Left forelimb (tissue), 1 donor: ENCODE measurements at places on chromosomes 4 and X.
A peak's percentile ranks its signal among the peaks of the same experiment; 100 is the strongest.

DNA sequence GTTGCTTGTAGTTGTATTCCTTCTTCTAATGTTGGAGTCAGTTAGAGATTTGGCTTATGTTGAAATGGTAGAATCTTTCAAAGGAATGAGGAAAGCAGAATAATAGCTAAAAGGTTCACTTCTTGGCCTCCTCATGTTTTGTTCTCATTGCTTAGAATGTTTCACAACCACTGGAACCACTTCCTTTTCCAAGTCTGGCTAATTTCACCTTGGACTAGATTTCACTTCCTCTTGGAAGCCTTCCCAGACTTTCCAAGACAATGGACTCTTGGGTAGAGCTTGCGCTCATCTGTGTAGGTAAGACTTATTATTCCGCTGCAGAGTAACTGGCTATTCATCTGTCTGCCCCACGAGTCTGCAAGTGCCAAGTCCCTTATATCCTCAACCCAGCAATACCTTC is 8.3 kb downstream of the SPATA18 start:
- DNase-seq = no peak

GRCh38 chrX:147917700-147918695 is 6.3 kb downstream of the FMR1 start:
- DNase-seq = no peak

- DNase-seq = no peak
These were observed 7.8 kb downstream of the ARAF start for GRCh38 chrX:47568656-47569295.

DNA sequence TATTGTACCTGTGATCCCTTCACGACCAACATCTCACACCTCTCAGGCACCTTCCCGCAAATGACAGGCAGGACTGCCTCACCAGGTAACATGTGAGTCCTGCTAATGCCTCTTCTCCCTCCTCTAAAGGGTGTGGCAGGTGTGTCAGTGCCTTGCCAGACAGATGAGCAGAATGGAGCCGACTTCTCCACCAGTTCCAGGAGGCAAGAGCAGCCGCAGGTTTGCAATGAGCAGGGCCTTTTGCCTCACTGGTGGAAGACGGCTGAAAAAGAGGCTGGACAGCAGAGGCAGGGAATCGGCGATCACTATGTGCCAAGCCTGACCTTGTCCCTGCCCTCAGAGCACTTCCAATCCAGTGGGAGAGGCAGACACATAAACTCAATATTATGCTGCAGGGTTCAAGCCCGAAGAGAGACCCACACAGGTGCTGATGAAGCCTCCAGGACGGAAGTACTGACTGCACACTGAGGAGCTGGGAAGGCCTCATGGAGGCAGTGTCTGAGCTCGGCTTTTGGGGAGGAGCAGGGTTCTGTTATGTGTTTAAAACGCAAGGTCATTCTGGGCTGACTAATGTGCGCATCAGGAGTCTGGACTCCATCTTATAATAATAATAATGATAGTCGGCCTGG is 57.9 kb downstream of the C4orf50 start:
- peak; percentile 61 for DNase-seq

DNA sequence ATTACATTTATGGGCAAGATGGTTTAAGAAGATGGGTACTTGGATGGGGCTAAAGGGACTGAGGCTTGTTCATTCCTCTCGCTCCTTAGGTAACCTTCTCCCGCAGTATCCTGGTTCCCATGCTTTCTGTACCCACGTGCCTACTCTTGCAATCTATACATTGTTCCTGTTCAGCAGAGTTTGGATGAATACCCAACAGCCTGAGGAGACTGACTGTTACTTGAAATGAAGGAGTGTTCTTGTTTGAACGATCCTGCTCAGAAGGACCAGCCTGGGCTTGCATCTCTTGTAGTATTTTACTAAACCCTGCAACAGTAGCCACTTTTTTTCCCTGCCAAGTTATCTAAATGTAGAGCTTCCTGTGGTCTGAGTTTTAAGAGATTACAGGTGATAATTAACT is 33.7 kb upstream of the ADH6 start:
- no peak for DNase-seq

- no peak for DNase-seq
These were observed 185.4 kb downstream of the SOWAHB start for GRCh38 chr4:76712564-76712963.

GRCh38 chrX:131894995-131895394 is 128.1 kb upstream of the STK26 start:
- DNase-seq = no peak

DNA sequence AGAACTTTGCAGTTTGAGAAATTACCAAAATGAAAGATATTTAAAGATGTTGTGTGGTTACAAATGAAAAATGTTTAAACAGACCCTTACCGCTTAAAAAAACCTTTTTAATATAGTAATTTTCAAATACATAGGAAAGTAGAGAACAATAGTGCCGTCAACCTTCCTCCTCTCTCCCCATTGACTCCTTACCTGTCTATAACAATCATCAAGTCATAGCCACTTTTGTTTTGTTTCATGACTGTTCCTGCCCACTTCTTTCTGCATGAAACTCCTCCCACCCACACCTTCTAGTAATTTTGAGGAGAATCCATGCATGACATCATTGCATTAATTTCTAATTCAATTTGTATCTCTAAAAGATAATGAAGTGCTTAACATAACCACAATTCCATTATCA is 76.5 kb upstream of the ATP8A1 start:
- DNase-seq = no peak

- peak; percentile 69 for DNase-seq
These were observed 21.9 kb downstream of the ATP2B3 start for GRCh38 chrX:153539171-153539978.

GRCh38 chrX:154779261-154779660 is 16.6 kb downstream of the DKC1 start:
- no peak for DNase-seq

DNA sequence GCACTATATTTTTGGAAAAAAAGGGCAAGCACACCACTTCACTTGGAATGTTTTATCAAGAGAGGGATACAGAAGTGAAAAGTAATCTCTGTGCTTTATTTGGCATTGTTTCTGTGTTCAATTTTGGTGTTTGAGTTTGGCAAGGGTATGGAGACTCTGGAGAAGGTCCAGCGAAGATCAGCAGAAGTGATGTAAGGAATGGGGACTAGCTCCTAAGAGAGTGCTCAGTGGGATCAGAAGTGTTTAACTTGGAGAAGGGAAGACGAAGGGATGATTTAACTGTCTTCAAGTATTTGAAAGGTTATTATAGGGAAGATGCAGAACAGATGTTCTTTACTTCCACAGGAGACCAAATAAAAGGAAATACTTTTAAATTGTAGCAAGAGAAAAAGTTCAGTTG is 74.3 kb downstream of the CFAP299 start:
- no peak for DNase-seq

DNA sequence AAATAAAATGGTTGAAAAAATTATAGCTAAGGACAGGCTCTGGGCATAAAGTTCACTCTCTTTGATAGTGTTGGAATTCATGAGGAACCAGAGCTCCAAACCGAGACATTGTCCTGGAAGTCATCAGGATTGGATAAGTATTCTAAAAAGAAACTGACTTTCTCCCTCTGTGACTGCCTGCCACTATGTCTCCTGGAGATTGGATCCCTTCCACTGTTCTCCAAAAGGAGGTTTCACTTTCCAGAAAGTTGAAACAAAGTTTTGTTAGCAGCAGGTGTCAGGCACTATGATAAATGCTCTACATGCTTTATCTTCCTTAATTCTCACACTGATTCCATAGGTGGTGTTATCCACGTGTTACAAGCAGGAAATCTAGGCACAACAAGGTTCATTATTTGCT is 16.8 kb downstream of the BANK1 start:
- DNase-seq = no peak

DNA sequence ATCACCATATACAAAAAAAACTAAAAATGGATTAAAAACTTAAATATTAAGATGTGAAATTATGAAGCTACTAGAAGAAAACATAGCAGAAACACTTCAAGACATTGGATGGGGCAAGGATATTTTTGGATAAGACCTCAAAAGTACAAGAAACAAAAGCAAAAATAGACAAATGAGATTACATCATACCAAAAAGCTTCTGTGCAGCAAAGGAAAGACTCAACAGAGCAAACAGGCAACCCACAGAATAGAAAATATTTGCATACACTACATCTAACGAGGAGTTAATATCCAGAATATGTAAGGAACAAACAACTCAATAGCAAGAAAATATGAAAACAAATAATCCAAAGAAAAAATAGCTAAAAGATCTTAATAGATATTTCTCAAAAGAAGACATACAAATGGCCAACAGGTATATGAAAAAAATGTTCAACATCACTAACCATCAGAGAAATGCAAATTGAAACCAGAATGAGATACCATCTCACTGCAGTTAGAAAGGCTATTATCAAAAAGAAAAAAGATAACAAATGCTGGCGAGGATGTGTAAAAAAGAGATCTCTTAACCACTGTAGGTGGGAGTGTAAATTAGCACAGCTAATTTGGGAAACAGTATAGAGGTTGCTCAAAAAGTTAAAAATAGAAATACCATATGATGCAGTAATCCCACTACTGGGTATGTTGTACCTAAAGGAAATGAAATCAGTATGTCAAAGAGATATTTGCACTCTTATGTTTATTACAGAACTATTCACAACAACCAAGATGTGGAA is 17.8 kb upstream of the LRCH2 start:
- no peak for DNase-seq

DNA sequence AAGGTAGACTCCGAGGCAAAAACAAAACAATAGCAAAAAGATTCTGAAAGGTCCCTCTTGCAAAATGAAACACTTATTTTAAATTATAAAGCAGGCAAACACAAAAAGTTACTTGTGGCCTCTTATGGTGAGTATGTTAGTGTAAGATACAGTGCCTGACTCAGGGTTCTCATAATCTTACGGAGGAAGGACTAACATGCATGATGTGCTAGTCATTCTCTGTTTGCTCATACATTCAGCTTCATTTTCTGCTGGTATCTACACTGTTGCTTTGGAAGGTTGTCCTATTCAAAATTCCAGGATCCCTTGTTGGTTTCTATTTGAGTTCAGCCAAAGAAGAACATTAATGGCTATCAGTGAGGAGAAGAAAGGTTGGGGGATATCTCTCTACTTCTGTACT is 249.1 kb upstream of the FAM47A start:
- no peak for DNase-seq

DNA sequence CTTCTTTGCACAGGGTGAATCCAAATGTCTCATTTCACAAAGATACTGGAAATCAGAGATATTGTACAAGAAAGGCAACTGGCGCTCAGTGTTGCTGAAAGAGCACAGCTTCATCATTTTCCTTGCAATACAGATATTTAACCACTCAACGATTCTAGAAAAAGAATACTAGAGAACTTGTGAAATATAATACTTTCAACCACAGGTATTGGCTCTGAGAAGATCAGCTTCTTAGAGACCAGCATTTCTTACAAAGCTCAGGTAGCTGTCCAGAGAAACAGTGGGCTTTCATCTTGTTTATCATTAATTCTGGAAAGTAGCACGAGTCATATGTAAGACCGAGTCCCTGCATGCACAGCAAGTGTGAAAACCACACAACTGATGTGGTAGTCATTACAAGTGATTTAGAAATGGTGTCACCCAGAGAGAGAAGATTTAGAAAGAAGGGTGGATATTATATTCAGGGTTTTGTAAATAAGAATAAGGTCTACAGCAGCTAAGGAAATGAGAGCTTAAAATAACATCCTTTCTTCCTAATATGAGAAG is 7.8 kb upstream of the PPARGC1A start:
- DNase-seq = no peak

GRCh38 chrX:39975101-39975925 is 122.4 kb downstream of the BCOR start:
- no peak for DNase-seq

DNA sequence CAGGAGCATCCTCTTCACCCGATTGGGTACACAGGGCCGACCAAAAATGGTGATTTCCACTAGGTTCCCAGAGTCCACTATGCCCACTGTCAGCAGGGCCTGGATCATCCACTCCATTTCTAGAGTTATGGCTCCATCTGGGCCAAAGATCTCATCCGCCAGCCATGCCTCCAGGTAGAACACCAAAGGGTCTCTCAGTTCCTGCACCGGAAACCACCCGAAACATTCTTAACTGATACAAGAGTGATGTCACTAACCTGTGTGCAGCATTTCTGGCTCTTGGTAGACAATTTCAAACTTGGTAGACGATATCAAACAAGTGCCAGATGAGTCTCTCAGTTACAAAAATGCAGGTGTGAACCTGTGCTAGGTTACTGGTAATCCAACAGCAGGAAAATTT is 306.1 kb downstream of the BCOR start:
- DNase-seq = no peak

DNA sequence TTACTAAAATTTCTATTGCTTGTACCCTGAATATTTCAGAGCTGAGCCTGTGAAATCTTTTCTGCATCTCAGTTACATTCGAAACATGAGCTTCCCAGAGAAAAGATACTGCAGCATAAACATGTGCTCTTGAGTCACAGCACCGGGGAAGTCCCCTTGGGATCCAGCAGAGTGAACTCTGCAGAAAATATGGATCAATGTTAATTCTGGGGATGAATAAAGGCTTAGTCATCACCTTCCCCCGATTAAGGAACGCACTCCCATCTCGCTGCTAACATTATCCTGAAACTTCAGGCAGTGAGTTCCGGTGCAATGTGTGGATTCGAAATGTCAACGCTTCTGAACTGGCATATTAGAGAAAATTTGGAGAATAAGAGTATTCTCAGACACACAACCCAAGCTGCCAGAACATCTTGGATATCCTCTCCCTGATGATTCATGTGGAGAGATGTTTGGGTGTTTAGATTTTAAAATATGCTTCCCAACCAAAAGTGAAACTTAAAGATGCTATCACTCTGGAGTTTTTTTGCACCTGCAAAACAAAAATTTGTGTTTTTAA is 90.8 kb downstream of the IRF2 start:
- DNase-seq = peak; percentile 61

- no peak for DNase-seq
These were observed 228.2 kb upstream of the TENM3 start for GRCh38 chr4:182015014-182015413.

DNA sequence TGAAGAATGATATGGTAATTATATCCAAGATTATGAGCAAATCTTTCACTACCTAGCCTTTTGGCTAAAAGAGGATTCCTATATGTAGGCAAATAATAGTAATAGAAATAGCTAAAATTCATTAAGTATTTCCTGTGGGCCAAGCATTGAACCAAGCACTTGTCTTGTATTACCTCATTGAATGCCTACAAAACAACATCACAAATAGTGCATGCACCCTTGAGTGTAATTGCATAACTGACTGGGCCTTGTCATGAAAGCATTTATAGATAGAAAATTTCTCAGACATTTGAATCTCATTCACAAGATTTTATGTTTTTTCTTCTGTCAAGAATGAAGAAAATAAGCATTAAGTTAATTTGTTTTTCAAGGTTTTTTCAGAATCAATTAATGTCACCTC is 3.9 kb upstream of the HPGDS start:
- no peak for DNase-seq

DNA sequence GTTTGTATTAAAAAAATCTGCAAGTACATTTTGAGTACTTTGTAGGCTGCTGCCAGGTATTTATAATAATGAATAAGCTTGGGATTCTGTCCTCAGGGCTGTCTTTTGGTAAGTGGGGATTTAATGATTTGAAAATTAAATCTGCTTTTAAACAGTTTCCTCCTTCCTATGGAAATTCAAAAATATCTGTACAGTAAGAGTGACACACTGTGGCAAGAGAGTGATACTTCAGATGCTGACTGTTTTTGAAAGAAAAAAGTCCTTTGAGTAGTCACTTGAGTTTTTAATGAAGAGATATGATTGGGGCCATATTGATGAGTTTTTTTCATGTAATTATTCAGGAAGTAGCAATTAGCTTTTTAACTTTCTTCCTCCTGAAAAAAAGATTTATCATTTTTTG is 49.2 kb downstream of the SMARCAD1 start:
- DNase-seq = no peak

GRCh38 chrX:112147206-112147605 is 64.6 kb upstream of the TRPC5 start:
- no peak for DNase-seq

- no peak for DNase-seq
These were observed 816.6 kb downstream of the GLUD2 start for GRCh38 chrX:121863976-121864375.
